H4 (cell line): ENCODE measurements at places on chromosomes 13 and 19.

- no peak for DNase-seq
Observed at GRCh38 chr19:35724560-35724959, 6.8 kb downstream of the KMT2B start.

GRCh38 chr13:79581870-79582315, 100.9 kb downstream of the NDFIP2 start:
- peak; percentile 69 for DNase-seq

GRCh38 chr19:45059258-45059965, 16.9 kb downstream of the ZNF296 start:
- DNase-seq = peak; percentile 36

DNA sequence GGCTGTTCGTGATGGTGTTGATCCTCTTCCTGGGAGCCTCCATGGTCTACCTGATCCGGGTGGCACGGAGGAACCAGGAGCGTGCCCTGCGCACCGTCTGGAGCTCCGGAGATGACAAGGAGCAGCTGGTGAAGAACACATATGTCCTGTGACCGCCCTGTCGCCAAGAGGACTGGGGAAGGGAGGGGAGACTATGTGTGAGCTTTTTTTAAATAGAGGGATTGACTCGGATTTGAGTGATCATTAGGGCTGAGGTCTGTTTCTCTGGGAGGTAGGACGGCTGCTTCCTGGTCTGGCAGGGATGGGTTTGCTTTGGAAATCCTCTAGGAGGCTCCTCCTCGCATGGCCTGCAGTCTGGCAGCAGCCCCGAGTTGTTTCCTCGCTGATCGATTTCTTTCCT, 12.2 kb upstream of the C19orf33 start:
- DNase-seq = no peak

- DNase-seq = no peak
Observed at GRCh38 chr13:24306632-24307031, 2.7 kb upstream of the C1QTNF9 start.

DNA sequence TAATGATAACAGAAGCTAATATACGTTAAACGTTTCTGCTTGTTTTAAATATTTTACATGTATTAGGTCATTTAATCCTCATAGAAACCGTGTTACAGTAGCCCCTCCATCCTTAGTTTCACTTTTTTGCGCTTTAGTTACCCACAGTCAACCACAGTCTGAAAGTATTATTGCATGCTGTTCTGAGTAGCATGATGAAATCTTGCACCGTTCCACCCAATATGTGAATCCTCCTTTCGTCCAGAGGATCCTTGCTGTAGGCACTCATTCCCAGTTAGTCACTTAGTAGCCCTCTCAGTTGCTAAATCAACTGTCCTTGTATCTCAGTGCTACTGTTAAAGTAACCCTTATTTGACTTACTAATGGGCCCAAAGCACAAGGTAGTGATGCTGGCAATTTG, 257.8 kb downstream of the ENOX1 start:
- no peak for DNase-seq

GRCh38 chr19:42563352-42564210, 31.1 kb downstream of the CEACAM8 start:
- DNase-seq = peak; percentile 49

- DNase-seq = no peak
Observed at GRCh38 chr13:24459234-24459633, 53.3 kb downstream of the PARP4 start.

DNA sequence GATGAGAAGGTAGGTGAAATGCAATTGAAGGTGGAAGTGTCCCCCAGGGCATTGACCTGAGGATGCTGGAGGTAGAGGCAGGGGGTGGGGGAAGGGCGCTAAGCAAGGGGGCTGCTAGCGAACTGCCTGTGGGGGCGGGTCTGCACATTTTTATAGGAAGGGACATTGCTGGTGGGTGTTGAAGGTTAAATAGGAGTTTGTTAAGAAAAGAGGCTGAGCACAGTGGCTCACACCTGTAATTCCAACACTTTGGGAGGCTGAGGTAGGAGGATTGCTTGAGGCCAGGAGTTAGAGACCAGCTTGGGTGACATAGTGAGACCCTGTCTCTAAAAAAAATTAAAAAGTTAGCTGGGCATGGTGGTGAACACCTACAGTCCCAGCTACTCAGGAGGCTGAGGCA, 5.5 kb upstream of the ACP4 start:
- no peak for DNase-seq
